ENCODE measurements at places on chromosomes 3 and 15.
A peak's percentile ranks its signal among the peaks of the same experiment; 100 is the strongest.

- DNase-seq, result no peak
These were observed 9.6 kb downstream of the KBTBD13 start for GRCh38 chr15:65085990-65086679.

DNA sequence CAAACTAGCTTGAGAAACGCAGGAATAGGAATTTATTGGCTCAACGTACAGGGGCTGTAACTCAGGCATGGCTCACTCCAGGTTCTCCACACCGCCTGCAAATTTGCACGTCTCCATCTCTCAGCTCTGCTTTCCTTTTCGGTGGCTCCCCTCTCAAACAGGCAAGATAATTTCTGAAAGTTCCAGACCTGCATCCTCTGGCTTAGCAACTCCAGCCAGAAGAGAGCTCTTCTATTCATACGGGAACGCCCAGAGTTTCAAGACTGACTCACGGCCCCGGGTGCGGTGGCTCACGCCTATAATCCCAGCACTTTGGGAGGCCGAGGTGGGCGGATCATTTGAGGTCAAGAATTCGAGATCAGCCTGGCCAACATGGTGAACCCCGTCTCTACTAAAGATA lies 139.7 kb upstream of the BNIP2 start:
- no peak for DNase-seq

GRCh38 chr3:113963879-113964278 lies 16.1 kb downstream of the ZDHHC23 start:
- no peak for DNase-seq

DNA sequence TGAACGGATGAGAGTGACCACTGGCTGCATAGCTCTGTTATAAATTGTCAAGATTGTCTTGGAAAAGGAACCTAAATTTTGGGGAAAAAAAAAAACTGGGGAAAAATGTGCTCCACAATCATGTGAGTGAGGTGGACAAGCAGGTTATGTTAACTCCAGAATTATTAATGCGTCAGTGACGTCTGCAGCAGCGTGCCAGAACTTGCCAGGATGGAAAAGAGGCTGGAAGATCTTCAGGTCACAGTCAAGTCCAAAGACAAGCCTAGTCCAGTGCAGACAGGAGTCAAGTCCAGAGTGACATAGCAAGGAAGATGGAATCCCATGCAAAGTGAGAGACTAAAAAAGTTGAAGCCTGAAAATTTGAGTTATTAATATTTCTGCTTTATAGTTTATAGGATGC lies 140.6 kb downstream of the RYR3 start:
- no peak for DNase-seq

- peak; percentile 35 for DNase-seq
These were observed 77.8 kb upstream of the HES1 start for GRCh38 chr3:194058189-194058571.

- no peak for DNase-seq
These were observed 158.8 kb upstream of the TBL1XR1 start for GRCh38 chr3:177356113-177356512.

DNA sequence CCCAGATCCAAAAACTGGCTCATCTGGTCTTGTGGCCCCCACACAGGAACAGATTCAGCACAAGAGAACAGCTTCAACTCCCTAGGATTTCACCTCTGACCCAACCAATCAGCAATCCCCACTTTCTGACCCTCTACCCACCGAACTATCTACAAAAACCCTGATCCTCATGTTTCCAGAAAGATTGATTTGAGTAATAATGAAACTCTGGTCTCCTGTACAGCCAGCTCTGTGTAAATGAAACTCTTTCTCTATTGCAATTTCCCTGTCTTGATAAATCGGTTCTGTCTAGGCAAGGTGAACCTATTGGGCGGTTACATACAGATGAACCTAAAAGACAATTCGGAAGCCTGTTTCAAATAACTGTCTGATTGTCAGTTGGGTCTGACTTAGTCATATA lies 847.6 kb upstream of the ALCAM start:
- DNase-seq, result no peak

GRCh38 chr15:65535192-65535591 lies 4.9 kb downstream of the HACD3 start:
- DNase-seq, result no peak

DNA sequence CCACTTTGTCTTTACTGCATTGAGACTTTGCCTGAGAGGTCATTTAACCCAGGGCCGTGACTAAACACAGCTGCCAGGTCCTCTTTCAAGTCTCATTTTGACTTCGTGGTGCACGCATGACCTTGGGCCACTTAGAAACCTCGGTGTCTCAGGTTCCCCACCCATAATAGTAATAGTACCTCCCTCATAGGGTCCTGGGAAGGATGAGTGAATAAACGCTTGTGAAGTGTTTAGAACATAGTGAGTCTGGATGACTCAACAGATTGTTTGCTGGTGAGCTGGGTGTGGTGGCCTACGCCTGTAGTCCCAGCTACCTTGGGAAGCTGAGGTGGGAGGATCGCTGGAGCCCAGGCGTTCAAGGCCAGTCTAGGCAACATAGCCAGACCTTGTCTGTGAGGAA lies 56.3 kb downstream of the BDH1 start:
- no peak for DNase-seq

- no peak for DNase-seq
These were observed 297.1 kb downstream of the UACA start for GRCh38 chr15:70466305-70466704.

DNA sequence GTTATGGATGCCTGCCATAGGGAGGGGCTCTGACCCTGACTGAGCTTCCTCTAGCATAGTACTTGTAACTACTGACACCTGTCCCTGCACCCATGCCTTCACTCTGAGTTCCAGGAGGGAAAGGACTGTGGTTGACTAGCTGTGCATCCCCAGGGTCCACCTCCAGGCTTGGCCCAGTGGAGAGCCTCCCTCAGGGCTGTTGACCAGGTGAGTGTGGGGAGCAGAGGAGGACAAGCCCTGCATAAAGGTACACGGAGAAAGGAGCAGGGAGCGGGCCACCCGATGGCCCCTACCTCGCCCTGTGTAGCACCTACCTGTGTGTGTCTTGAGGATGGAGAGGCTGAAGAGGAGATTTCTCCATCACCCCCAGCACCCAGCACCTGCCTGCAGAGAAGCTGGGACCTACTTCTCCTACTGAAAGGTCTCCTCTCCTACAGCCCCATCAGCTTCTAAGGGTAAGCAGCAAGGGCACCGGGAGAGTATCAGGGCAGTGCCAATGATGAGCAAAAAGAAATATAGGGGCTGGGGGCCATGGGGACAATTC lies 6.7 kb upstream of the LTF start:
- DNase-seq, result no peak

DNA sequence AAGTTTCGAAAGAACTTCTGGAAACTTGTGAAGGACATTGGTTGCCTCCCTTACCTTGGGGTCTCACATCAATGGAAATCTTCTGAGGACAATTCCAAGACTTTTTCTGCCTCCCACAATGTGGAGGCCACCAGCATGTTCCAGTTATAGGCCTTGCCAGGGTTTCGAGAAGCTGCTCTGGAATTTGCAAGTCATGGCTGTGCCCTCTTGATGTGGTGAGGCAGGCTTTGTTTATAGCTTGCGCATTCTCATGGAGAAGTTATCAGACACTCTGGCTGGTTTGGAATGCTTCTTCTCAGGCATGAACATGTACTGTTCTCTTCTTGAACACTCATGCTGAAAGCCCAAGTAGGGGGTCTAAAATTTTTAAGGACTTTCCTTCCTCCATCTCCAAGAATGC lies 4.1 kb downstream of the CXCR6 start:
- DNase-seq, result no peak

DNA sequence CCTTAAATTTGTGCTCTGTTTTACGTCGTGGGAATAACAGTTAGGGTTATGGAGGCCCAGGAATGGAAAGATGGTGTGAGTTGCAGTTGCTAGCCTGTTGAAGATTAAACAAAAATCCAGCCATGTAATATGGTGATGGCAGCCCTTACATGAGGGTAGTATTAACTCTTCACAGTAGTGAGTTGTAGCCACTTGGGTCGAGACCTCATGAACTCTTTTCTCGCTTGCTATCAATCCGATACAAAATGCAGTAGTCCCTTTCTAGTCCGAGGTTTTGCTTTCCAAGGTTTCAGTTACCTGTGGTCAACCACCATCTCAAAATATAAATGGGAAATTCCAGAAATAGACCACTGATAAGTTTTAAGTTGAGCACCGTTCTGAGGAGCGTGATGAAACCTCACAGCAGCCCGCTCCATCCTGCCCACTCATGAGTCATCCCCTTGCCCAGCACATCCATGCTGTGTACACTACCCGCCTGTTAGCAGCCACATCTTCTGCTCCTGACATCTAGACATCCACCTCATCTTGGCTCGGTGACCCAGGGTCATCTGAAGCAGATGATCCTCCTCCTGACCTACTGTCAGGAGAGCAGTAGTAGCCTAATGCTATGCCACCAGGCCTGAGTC lies 177.9 kb downstream of the CDIN1 start:
- no peak for DNase-seq

- no peak for DNase-seq
These were observed 45.4 kb downstream of the MAP6D1 start for GRCh38 chr3:183779896-183780465.

GRCh38 chr3:141933421-141934300 lies 57.2 kb downstream of the ATP1B3 start:
- no peak for DNase-seq

GRCh38 chr3:65963787-65964677 lies 74.7 kb downstream of the MAGI1 start:
- peak; percentile 17 for DNase-seq

DNA sequence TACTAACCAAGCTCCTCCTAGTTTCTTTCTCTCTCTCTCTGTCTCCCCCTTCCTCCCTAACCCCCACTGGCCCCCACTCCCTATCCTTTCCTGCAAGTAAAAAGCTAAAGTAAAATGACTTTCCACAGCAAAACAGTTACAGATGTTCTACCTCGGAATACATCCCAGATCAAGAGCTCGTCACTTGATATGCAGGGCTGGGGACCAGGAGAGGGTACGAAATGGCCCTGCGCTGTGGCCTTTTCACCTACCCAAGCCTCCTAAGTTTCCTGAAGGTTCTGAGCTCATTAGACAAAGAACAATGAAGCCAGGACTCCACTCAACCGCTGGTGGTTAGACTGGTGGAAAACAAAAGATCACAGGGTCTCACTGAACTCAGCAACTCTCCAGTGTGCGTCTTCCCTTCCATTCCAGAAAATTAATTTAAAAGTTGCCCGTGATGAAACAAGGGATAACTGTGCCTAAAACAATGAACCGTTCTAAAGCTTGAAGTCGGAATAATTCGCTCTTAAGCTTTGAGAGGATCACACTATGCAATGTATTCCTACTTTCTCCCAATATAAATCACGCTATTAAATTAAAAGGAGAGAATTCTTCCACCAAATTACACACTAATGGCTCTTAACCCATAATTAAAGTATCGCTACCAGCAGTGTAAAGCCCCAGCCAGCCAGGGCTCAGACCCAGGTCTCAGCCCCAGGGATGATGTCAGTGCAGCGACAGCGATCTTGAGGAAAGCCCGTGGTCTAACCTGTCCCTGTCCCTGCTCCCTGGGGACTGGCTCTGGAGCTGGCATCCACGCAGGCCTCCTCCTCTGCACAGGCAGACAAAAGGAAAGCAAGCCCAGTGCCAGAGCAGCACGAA lies 5.0 kb downstream of the VGLL4 start:
- no peak for DNase-seq

- DNase-seq, result no peak
These were observed 252.0 kb upstream of the PROK2 start for GRCh38 chr3:72036899-72037298.

- no peak for DNase-seq
These were observed 288.8 kb downstream of the FEZF2 start for GRCh38 chr3:62084558-62084957.

DNA sequence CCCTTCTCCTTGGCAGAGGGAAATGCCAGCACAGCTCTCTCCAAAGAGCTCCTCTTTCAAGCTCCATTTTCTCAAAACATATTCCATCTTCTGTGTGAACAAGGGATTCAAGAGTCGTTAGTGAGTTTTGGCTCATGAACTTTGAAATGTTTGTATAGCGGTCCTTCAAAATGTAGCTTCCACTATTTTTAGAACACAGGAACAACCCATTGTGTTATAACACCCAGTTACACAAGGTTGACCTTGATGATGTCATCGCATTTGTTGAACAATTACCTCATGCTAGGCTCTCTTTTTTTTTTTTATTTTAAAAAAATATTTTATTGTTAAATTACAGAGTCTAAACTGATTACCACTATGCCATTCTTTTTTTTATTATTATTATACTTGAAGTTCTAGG lies 251.7 kb downstream of the THSD4 start:
- no peak for DNase-seq

DNA sequence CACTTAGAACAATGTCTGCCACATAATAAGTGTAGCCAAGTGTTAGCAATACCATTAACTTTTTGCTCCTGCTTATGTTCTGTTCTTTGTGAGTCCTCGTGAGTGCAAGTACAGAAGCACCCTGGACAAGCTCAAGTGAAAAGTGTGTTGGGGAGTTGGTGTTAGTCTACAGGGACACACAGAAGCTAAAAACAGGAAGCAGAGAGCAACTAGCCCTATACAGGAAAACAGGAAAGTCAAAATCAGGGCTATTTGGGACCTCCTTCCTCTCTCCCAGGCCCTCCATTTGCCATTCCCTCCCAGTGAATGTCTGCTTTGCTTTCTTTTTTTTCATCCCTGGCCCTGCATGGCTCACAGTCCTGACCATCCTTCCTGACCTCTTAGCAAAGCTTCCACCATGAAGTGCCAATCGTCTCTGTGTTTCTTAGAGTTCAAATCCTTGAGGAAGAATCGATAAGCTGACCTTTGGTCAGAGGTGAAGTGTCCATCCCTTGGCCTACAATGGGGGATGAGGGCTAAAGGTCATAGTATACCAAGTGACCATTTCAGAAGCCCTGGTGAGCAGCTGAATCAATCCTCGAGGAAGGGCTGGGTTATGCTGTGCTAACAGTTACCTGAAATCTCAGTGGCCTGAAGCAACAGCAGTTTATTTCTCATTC lies 328.2 kb downstream of the SHQ1 start:
- no peak for DNase-seq

DNA sequence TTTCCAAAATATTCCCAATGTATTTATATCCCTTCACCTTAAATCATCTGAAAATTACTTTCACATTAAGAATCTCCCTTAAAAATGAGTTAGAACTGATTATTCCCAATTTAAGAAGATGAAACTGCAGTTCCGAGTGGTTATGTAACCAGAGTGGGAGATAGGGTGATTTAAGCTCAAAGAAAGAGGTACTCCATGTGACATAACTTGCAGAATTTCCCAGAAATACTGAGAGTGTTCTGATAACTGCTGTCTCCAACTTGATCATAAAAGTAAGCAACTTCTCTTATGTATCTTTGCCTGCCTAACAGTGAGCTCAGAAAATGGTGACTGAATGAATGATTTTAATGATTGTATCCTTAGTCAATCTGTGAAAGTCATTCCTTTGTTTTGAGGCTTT lies 32.3 kb downstream of the ARRDC4 start:
- DNase-seq, result no peak

DNA sequence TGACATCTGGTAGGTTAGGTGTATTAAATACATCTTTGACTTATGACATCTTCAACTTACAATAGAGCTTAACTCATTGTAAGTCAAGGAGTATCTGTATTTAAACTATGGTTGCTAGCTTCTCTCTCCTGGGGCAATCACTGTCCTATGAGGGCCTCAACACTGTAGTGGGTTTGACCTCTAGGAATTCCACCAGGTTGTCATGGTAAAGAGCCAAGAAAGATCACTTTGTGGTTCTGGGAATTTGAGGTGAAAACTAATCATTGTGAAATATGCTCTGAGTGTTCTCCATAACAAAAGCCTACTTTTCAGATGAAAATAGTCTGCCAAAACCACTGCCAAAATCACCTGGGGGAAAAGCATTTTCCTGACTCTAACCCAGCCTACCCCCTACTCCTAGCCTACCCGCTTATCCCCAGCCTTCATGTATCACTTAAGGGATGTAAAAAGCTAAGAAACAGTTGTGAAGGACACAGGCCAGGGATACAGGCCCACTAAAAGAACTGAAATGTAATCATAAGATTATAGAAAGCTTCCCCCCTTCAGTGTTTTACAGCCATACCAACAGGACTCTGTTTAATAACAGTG lies 723.8 kb downstream of the MECOM start:
- DNase-seq, result no peak
